Activated naive CD8-positive, alpha-beta T cell treated with anti-CD3 and anti-CD28 coated beads for 36 hours (primary cell): ENCODE measurements at places on chromosomes 4 and X. TPM values are rescaled to one million over a fixed set of nuclear protein-coding genes. Genes with fewer than 3 reads are reported as not detected.
A peak's percentile ranks its signal among the peaks of the same experiment; 100 is the strongest.

GRCh38 chr4:7425591-7426468, 8.9 kb downstream of the PSAPL1 start:
- DNase-seq, result no peak

- no peak for DNase-seq
These were observed 62.0 kb upstream of the CLNK start for GRCh38 chr4:10746371-10747171.

GRCh38 chr4:114479595-114479994, 119.0 kb upstream of the UGT8 start:
- DNase-seq, result no peak

DNA sequence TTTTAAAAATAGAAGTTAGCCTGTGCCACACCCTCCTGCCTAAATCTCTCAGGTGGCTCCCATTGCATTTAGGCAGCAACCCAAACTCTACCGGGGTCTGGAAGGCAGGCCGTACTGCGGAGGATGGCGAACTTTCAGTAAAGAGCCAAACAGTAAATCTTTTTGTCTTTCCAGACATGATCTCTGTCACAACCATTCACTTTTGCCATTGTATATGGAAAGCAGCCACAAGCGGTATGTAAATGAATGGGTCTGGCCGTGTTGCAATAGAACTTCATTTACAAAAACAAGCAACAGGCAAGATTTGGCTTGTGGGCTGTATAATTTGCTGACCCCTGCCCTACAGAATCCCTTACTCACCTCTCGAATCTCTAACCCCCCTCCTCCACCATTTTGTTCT, 3.3 kb downstream of the RADX start:
- DNase-seq, result no peak

- no peak for DNase-seq
These were observed 39.6 kb downstream of the FGFBP1 start for GRCh38 chr4:15898902-15899301.

Gene VCX2
- not detected for total RNA-seq

Gene CACNA1F
- 0.72 TPM for total RNA-seq

DNA sequence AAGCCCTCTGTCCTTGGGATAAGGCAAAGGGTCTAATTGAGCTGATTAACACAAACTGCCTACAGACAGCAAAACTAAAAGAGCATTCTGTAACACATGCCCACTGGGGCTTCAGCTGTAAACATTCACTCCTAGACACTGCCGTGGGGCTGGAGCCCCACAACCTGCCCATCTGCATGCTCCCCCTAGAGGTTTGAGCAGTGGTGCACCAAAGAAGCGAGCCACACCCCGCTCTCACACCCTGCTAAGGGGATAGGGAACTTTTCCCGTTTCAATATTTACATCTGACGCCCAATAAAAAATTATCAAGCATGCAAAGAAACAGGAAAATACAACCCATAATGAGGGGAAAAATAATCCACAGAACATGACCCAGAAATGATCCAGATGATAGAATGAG, 46.9 kb upstream of the HSD17B10 start:
- peak; percentile 5 for DNase-seq

Gene AWAT2
- total RNA-seq, result not detected

DNA sequence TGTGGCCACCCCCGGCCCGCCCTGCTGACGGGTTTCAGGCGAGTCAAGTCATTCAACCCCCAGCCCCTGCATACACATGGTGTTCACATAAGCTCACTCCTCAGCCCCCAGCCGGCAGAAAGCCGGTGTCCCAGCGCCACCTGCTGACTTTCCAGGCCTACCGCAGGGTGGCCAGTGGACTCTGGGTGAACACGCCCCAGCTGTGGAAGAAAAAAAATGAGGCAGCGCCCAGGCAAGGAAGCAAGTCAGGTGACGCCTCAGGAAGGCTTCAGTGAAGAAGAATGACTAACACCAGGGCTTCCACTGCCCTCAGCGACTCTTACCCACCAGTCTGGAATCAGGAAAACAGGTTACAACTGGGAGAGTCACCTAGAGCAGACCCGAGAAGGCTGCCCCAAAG, 15.8 kb downstream of the BCAP31 start:
- peak; percentile 43 for DNase-seq

Gene TBC1D9
- total RNA-seq, result 0.06 TPM

GRCh38 chrX:17617806-17618205, 119.5 kb upstream of the SCML1 start:
- DNase-seq, result no peak

Gene ADH1A
- not detected for total RNA-seq

GRCh38 chrX:72666451-72666850, 47.7 kb downstream of the PHKA1 start:
- DNase-seq, result no peak

DNA sequence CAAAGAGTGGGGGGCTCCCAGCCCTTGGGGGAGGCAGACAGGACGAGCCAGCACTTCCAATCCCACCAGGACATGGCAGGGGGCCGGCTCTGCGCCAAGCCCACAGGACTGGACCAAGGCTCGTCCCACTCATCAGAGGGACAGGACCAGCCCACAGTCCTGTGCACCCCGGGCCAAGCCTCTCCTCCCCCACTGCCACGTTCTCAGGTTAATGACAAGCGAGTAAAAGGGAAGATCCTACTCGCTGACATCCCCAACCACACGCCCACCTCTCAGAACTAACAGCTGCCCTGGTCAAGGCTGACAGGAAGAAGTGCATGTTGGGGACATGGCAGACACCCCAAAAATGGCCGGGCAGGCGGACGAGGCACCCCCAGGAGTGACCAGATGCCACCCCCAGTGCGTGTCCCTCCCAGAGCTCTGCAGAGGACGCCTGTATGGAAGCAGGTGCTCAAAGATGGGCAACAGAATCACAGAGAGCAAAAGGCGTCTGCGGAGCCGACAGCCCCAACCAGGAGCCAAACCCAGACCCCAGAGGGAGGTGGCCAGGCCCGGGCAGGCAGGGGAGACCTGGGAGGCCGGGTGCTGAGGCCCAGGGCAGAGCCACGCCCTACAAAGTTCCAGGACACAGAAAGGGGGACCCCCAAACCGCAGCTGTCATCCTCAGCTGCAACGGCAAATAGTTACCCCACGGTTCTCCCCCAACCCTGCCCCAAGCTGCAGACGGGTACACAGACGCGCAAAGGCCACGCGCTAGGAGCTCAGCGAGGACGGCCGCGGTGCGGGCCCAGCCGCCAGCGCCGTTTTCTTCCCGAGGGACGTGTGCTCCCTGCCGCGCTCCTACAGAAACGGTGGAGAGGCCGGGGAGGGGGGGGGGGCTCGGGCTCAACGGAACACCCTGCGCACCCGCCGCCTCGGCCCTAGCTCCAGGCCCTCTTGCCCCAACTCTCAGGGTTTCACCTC, 1.7 kb downstream of the CTBP1 start:
- DNase-seq, result peak; percentile 41

Gene SLC16A2
- total RNA-seq, result 0.60 TPM

DNA sequence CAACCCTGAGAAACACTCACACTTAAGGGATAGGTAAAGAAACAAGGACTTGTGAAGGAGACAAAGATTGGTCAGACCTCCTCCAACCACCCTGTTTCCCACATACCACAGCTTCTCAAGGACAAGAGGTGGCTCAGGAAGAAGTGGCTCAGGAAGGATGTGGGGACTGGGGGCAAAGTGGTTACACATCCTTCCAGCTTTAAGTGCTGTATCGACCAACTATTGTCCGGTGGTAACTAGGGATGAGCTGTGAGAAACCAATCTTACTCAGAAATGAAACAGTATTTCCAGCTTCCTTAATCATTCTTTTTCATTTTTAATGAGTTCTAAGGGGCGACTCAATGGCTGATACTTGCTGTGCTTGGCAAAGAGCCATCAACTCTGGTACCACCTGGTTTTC, 8.5 kb upstream of the LHFPL1 start:
- no peak for DNase-seq

DNA sequence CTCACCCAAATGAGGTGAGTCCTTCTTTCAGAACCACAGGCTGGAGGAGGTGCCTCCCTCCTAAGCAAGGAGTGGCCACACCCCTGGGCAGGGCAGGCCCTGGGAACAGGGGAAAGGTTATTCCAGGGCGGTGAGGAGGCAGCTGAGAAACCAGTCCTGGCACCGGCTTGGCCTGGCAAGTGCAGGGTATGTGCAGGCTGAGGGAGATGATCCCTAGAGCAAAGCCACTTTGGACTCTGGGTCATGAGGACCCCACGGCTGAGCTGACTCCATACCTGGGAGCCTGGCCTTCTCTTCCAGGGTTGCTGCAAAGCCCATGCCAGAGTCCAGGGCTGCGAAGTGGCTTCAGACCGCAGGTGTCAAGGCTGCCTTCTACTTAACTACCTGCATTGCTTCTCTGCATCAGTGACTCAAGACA, 49.5 kb upstream of the HELT start:
- no peak for DNase-seq

Gene TMSB15C
- 2.2 TPM for total RNA-seq

GRCh38 chrX:118216087-118216486, 99.5 kb upstream of the KLHL13 start:
- DNase-seq, result no peak

DNA sequence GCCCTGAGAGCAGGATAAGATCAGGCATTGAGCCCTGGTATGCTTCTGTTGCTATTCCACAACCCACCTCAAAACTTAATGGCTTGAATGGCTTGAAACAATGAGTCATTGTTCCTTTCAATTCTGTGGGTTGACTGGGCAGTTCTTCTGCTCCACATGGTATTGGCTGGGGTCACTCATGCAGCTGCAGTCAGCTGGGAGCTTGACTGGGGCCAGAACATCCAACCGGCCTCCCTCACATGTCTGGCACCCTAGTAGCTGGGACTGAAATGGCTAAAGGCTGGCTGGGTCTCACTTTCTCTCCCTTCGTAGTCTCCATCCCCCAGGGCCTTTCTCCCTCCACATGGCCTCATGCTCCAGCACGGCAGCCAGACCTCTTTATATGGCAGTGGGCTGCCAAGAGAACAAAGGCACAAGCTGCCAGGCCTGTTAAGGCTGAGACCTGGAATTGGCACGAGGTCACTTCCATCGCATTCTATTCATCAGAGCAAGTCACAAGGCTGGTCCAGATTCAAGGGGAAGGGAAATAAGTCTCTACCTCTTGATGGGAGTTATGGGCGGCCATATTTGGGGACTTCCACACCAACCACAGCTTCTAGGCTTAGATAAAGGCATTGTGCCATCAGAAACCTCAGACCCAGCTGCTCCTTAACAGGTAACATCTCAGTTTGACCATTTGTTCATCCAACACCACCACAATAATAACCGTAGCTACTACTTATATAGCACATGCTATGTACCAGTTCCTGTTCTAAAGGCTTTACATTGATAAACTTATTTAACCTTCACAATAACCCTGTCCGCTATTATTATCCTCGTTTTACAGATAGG, 159.7 kb upstream of the ATP6AP2 start:
- DNase-seq, result no peak

- no peak for DNase-seq
These were observed 207.3 kb upstream of the CXorf51B start for GRCh38 chrX:146602246-146602645.

Gene GPR143
- not detected for total RNA-seq

- no peak for DNase-seq
These were observed 19.8 kb upstream of the XG start for GRCh38 chrX:2732076-2732475.

GRCh38 chr4:39375478-39375877, 9.3 kb upstream of the RFC1 start:
- DNase-seq, result no peak

DNA sequence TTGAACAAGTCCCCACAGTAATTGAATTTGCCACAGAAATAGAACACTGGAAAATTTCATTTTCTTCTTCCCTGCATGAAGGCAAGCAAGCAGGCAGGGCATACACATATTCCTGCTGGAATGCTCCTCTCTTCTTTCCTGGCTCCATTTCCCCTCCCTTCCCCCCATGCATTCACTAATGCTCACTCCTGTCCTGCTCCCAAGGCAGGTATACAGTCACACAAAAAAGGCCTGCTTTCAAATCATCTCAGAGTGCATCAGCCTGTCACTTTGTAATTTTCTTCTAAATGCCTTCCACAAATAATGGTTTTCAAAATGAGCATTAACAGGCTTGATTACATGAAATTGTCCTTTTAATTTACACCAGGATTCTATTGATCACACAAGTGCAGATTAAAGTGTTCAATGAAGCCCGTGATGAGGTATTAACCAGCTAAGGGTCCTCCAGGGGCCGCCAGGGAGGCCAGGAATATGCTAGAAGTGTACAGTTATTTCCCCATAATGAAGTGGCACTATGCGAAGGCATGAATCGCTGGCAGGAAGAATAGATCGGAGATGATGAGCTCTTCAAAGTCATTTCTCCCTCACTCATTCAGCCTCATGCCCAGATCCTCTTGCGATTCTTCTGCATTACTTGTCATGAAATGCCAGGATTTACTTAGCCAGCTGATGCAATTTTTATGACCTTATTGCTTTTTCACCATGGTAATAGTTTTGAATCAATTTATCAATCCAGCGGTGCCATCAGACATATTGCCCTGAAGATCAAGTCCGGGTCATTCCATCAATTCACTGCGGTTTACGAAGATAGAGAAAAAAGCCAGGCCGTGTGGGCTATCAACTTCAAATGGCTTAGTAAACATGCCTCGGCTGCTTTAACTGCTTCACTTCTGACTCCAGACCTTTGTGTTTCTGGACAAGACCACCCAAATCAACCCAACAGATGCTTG, 243.5 kb downstream of the GPAT3 start:
- DNase-seq, result no peak

Gene RFC1
- total RNA-seq, result 128 TPM

Gene KCNIP4
- not detected for total RNA-seq

DNA sequence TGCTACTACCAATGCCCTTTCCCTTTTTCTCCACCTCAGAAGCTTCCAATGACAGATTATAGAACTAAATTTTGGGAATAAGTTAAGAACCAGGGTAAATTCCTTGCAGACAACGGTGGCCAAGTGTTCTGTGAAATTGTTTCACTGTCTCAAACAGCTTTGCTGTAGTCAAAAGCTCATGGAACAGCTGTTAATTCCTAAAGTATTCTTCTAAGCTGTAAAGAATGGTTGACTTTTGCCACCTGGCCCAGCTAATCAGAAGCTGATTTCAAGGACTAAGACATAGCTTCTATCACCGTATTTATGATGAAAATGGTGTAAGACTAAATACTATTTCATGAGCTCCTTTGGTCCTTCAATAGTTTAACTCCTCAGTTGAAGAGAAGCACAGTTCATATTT, 297.5 kb downstream of the IL1RAPL2 start:
- no peak for DNase-seq

DNA sequence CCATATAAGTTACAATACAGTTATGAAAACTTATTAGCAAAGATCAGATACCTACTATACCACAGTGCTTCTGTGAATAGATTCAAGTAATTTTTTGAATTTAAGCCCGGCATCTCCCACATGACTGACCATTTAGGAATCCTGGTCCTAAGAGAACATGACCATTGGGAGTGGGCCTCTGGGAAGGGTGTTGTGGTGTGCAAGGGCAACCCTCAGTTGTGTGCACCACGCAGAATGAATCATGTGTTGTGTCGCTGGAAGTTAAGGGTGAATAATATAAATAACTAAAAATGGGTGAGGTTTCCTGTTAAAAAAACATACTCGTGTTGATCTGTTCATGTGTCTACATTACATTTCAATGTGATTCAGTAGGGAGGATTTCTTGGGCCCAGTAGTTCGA, 15.5 kb downstream of the CPE start:
- no peak for DNase-seq

GRCh38 chrX:71492231-71493065, 40.5 kb upstream of the OGT start:
- DNase-seq, result peak; percentile 57

GRCh38 chr4:85423431-85423830, 51.5 kb upstream of the ARHGAP24 start:
- no peak for DNase-seq

GRCh38 chr4:18214411-18215055, 193.0 kb upstream of the LCORL start:
- no peak for DNase-seq

Gene NXF3
- total RNA-seq, result not detected

Gene PCDH19
- not detected for total RNA-seq

Gene ASMT
- not detected for total RNA-seq

GRCh38 chrX:129686422-129686948, 31.7 kb upstream of the APLN start:
- no peak for DNase-seq
